Ovary (tissue), 10 donors: ENCODE measurements at places on chromosomes 6 and 20. TPM values are rescaled to one million over a fixed set of nuclear protein-coding genes. Genes with fewer than 3 reads are reported as not detected.

EDN1 gene
- total RNA-seq = 0.95 TPM

CALHM4 gene
- total RNA-seq = not detected

- no peak for DNase-seq
Measured at GRCh38 chr20:37699202-37699601, 5.4 kb downstream of the CTNNBL1 start.

DNA sequence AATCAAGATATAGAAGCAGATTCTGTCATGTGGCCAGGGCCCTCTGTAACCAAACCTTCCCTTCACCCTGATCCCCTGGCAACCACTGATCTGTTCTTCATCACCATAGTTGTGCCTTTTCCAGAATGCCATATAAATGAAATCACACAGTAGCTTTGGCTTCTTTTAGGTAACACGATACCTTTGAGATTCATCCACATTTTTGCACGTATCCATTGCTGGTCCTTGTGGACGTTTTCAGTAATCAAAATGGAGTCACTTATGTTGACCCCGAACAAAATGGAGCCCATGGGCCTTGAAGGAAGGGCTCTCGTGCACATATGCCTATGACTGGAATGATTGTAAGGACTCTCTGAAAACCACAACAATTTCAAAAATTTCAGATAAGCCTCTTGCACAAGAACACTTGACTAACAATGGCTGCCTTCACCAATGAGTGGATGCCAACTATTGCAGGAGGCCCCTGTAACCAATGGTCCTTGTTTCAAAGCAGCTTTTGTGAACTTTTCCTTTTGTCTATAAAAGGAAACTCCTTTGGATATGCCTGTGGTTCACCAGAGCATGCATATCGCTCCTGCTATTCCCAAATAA lies 84.3 kb upstream of the RALY start:
- DNase-seq = no peak

GRCh38 chr6:7727946-7728854 lies 2.3 kb downstream of the BMP6 start:
- DNase-seq = peak; percentile 44
